Endodermal cell (in vitro differentiated cells): ENCODE measurements at places on chromosomes 7 and 10. TPM values are rescaled to one million over a fixed set of nuclear protein-coding genes. Genes with fewer than 3 reads are reported as not detected.
A peak's percentile ranks its signal among the peaks of the same experiment; 100 is the strongest.

CHN2 gene
- total RNA-seq, result 9.3 and 14.1 TPM in 2 replicates

AUTS2 gene
- 83.3 and 106 TPM in 2 replicates for total RNA-seq

DHX32 gene
- total RNA-seq, result 34.4 to 38.1 TPM (median 35.8 TPM) in 3 replicates

UTF1 gene
- total RNA-seq, result not detected in 3 replicates

CYP3A4 gene
- total RNA-seq, result not detected in 3 replicates

- H3K4me1 ChIP-seq, result peaks cover 8% of the 10 kb centered on the region
- no peaks in the 10 kb centered on the region for H3K36me3 ChIP-seq
- H3K27me3 ChIP-seq, result no peaks in the 10 kb centered on the region
- no peak for DNase-seq
- H3K27ac ChIP-seq, result no peak overlapping the region
- H3K4me3 ChIP-seq, result no peak overlapping the region
Observed at GRCh38 chr10:6017781-6018354, 40.5 kb upstream of the IL15RA start.

- H3K27me3 ChIP-seq, result no peaks in the 10 kb centered on the region
- no peak overlapping the region for H3K4me3 ChIP-seq
- H3K36me3 ChIP-seq, result no peaks in the 10 kb centered on the region
- H3K27ac ChIP-seq, result no peak overlapping the region
- no peaks in the 10 kb centered on the region for H3K4me1 ChIP-seq
Observed at GRCh38 chr7:151851145-151851751, 25.7 kb downstream of the PRKAG2 start.

DNA sequence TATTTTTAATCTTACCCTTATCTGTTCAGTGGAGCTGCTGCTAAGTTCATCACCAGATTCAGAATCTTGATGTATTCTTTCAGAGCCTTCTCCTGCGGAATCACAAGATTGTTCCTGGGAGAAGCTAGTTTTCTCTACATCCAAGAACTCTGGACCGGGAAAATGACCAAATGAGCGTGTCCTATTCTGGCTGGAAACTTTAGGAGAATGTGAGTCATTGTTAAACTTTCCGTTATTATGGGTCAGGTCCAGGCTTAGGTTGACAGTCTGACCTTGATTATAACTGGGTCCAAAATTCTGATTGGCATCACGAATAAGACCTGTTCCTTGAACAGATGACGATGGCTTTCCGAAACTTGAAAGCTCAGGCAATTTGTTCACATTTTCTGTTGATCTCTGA, 20.5 kb downstream of the ARHGAP12 start:
- no peak overlapping the region for H3K4me3 ChIP-seq
- no peak overlapping the region for H3K27ac ChIP-seq
- DNase-seq, result no peak

DNA sequence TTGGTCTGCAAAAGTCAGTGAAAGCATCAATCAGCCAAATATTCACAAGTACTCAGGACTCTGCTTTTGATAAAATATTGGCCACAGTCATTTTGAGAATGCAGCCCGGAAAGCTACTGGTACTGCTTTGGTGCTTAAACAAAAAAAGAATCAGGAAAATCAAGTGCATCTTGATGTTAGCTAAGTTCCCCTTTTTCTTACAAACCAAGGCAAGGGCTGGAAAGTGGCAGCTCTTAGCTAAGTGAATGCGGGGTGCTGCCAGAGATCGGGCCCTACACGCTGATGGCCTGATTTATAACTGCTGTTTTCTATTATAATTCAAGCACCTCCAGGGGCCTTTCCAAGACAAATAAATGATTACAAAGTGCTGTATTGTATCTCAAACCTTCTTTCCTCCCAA, 136.8 kb upstream of the MGMT start:
- no peaks in the 10 kb centered on the region for H3K36me3 ChIP-seq
- H3K27me3 ChIP-seq, result no peaks in the 10 kb centered on the region
- H3K4me1 ChIP-seq, result no peaks in the 10 kb centered on the region
- no peak overlapping the region for H3K4me3 ChIP-seq
- DNase-seq, result no peak

DNA sequence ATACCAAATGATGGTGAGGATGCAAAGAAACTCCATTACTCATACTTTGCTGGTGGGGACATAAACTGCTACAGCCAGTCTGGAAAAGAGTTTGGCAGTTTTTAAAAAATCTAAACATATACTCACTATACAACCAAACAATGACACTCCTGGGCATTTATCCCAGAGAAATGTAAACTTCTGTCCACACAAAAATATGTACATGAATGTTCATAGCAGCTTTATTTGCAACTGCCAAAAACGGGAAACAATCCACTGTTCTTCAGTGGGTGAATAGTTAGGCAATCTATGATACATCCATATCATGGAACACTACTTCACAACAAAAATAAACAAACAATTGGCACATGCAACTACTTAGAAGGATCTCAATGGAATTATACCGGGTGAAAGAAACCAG, 276.4 kb upstream of the SP8 start:
- H3K4me3 ChIP-seq, result no peak overlapping the region
- H3K27me3 ChIP-seq, result no peaks in the 10 kb centered on the region
- H3K4me1 ChIP-seq, result no peaks in the 10 kb centered on the region
- H3K36me3 ChIP-seq, result no peaks in the 10 kb centered on the region
- no peak for DNase-seq

GRCh38 chr7:65946904-65947303, 35.1 kb downstream of the GUSB start:
- H3K27me3 ChIP-seq, result no peaks in the 10 kb centered on the region
- no peaks in the 10 kb centered on the region for H3K4me1 ChIP-seq
- no peak overlapping the region for H3K4me3 ChIP-seq
- H3K36me3 ChIP-seq, result no peaks in the 10 kb centered on the region
- no peak for DNase-seq

GRCh38 chr10:63697956-63698786, 177.0 kb downstream of the REEP3 start:
- no peak for DNase-seq
- H3K27ac ChIP-seq, result no peak overlapping the region
- H3K4me1 ChIP-seq, result no peaks in the 10 kb centered on the region
- H3K27me3 ChIP-seq, result no peaks in the 10 kb centered on the region
- H3K36me3 ChIP-seq, result no peaks in the 10 kb centered on the region

DNA sequence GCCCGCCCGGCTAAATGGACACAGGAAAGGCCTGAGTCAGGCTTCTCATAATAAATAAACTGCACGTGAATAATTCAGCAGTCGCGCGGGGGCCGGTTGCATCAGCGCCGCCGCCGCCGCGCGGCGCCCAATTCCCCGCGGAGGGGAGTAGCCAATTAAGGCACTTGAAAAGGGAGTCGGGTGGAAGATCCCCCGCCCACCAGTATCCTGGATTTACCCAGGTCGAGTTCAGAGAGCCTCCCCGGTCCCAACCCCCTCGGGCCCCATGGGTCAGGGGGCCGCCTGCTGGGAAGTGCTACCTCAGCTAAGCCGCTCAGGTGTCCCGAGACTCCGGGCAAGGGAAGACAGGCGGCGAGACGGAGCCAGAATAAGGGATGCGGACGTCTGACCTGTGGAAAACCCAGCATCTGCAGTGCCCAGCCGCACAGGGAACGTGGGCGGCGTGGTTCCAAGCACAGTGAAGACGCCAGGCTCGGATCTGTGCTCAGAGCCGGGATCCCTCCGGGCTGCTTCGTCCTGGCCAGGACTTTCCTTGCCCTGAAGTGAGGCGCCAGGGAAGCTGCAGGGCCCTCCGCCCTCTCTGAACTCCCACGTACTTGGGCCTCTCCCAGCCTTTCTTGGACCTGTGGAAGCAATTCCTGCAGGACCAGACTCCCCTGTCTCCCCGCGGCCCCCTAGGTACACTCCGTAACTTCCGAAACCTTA, 7.3 kb upstream of the LBX1 start:
- peaks cover 4% of the 10 kb centered on the region for H3K4me1 ChIP-seq
- no peak overlapping the region for H3K27ac ChIP-seq
- H3K4me3 ChIP-seq, result peak overlapping the region; percentile 61
- DNase-seq, result peak; percentile 84
- peaks cover 100% of the 10 kb centered on the region for H3K27me3 ChIP-seq

GRCh38 chr10:116697816-116698215, 44.5 kb downstream of the HSPA12A start:
- no peak for DNase-seq
- H3K4me1 ChIP-seq, result peaks cover 5% of the 10 kb centered on the region

DNA sequence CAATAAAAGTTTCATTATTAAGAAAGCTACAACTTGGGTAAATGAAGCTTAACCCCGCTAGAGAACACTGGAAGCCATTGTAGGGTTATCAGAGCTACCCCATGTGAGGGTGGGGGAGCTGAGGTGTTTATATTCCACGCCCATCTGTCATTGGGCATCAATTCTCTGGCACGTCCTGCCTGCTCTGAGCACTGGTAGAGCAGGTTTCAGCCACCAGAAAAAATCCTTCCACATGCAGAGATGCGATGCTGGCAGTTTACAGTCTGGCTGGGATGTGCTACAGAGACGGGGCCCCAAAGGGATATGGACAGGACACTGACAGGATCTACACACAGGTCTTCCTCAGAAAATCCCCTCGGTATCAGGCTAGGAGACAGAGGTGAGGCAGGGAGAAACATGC, 15.9 kb upstream of the RAPGEF5 start:
- H3K4me1 ChIP-seq, result no peaks in the 10 kb centered on the region
- no peak overlapping the region for H3K27ac ChIP-seq

DNA sequence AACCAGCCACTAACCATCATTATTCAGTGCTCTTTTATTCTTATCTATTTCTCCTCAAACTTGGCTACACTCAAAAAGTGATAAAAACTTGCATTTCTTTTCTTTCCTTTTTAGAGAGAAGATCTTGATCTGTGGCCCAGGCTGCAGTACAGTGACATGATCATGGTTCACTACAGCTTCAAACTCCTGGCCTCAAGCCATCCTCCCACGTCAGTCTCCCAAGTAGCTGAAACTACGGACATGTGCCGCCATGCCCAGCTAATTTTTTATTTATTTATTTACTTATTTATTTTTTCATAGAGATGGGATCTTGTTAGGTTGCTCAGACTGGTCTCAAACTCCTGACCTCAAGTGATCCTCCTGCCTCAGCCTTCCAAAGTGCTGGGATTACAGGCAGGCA, 24.6 kb upstream of the TMEM248 start:
- H3K27ac ChIP-seq, result no peak overlapping the region
- H3K27me3 ChIP-seq, result no peaks in the 10 kb centered on the region
- peaks cover 9% of the 10 kb centered on the region for H3K36me3 ChIP-seq
- DNase-seq, result no peak
- no peaks in the 10 kb centered on the region for H3K4me1 ChIP-seq
